ENCODE measurements at places on chromosomes 4 and X. TPM values are rescaled to one million over a fixed set of nuclear protein-coding genes. Genes with fewer than 3 reads are reported as not detected.

The LETM1 gene
- total RNA-seq = 63.5 TPM

The FAM114A1 gene
- total RNA-seq = 0.09 TPM

The PRR27 gene
- not detected for total RNA-seq

The TSPAN6 gene
- not detected for total RNA-seq

The SPOCK3 gene
- not detected for total RNA-seq

The TIGD4 gene
- total RNA-seq = 0.14 TPM

The CCNA2 gene
- 88.3 TPM for total RNA-seq

The ITIH6 gene
- not detected for total RNA-seq

The PWWP3B gene
- total RNA-seq = not detected

The CNOT6L gene
- total RNA-seq = 73.3 TPM

The OPN1LW gene
- not detected for total RNA-seq

The TBC1D9 gene
- total RNA-seq = not detected

The AREG gene
- total RNA-seq = not detected

The PLP1 gene
- total RNA-seq = not detected

The HSD17B13 gene
- total RNA-seq = 0.25 TPM

The HEPH gene
- total RNA-seq = 0.18 TPM

The FGF2 gene
- total RNA-seq = 0.30 TPM

The ADGRG4 gene
- total RNA-seq = not detected

The NUDT11 gene
- total RNA-seq = 1.6 TPM

The FAM9B gene
- total RNA-seq = 0.11 TPM

The MAGEC2 gene
- not detected for total RNA-seq

The GPC3 gene
- 0.59 TPM for total RNA-seq

The TRAPPC2 gene
- total RNA-seq = 23.7 TPM

The PHOX2B gene
- total RNA-seq = not detected

The DHX15 gene
- total RNA-seq = 207 TPM

The CWH43 gene
- not detected for total RNA-seq

The SFRP2 gene
- not detected for total RNA-seq

The PAGE2B gene
- total RNA-seq = not detected

The GABRQ gene
- total RNA-seq = not detected

Data from T-helper 2 cell treated with Interferon-gamma antibody and Interleukin-4, amounts not matched to agents 100 ng/mL and 5 ng/mL, for 36 hours (primary cell).